Left hindlimb (tissue), 1 donor: ENCODE measurements at places on chromosomes 5 and 9.

GRCh38 chr5:160747559-160747958 is 104.5 kb downstream of the ATP10B start:
- DNase-seq, result no peak

GRCh38 chr5:133332439-133333024 is 279.8 kb downstream of the FSTL4 start:
- DNase-seq, result no peak

DNA sequence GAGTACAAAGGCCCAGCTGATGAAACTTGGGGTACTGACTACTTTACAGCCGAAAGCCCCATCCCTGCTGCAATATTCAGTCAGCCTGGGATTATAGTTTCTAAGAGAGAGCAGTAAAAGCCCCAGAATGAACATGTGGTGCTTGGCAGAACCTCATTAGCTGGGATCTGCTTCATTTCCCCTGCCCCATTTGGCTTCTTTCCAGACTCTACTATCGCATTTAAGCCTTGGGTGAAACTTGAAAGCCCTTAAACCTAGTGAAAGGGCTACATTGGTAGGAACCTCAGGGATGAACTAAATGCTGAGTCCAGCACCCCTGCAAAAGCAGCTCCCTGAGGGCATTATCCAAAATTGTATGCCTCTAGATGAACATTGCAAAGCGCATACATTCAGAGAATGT is 631.1 kb downstream of the ACTL7B start:
- DNase-seq, result no peak

DNA sequence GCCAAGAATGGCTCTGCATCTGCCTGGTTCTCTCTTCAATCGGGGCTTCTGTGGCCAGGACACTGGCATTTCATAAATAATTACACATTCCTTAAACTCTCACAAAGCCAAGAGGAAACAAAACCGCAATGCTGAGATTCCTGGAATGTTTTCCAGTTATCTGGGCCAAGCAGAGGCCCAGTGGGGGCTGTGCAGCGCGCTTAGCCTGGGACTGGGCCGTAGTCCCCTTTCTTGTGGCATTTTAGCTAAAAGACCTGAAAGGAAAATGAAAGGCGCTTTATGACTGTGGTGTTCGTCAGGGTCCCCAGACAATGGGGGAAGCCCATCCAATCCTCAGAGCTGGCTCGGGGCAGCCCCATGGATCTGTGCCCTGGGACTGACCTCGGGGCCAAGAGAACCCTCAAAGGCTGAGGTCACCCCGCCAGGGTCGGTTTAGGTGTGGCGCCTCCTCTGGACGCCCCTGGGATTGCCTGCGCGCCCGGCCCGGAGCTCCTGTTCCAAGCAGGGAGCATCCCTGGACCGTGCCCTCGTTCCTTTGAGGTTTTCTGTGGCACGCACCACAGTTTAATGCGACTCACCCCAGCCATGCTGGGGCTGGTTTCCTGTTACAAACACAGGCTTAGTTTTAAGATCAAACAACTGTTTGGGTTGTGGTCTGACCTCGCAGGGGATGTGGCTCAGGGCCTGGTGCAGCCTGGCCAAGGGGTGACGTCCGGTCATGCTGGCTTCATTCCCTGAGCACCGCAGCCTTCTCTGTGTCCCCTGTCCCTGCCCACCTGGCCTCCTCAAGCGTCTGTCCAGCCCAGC is 51.5 kb upstream of the NKD2 start:
- peak; percentile 85 for DNase-seq

DNA sequence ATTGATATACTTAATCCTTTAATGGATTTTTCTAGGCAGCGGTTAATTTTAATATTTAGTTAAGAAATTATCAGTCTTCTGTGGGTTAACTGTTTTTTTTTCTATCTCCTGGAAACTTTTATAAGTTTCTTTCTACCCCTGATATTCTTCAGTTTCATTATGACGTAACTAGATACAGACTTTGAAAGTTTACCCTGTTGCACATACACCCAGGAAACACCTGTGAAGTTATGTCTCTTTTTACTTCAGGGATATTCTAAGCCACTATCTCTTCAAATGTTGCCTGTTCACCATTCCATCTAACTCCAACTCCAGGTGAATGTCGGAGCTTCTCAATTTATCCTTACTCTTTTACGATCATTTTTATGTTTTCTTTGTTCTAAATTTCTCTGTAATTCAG is 329.0 kb downstream of the ICE1 start:
- no peak for DNase-seq

DNA sequence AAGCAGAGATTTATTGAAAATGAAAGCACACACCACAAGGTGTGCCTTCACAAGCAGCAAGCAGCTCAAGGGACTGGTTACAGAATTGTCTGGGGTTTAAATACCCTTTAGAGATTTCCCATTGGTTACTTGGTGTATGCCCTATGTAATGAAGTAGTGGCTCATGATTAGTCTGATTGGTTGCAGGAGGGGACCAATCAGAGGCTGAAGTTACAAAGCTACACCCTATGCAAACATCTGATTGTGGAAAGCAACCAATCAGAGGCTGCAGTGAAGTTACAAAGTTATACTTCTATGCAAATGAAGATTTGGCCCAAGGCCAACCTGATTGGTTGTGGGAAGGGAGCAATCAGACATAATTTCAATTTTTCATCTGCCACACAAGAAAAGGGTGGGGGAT is 119.9 kb downstream of the C9orf152 start:
- DNase-seq, result no peak

GRCh38 chr5:93385655-93386054 is 195.4 kb downstream of the NR2F1-AS1 start:
- no peak for DNase-seq

- DNase-seq, result no peak
These were observed 87.2 kb downstream of the TLE4 start for GRCh38 chr9:79658926-79659325.

DNA sequence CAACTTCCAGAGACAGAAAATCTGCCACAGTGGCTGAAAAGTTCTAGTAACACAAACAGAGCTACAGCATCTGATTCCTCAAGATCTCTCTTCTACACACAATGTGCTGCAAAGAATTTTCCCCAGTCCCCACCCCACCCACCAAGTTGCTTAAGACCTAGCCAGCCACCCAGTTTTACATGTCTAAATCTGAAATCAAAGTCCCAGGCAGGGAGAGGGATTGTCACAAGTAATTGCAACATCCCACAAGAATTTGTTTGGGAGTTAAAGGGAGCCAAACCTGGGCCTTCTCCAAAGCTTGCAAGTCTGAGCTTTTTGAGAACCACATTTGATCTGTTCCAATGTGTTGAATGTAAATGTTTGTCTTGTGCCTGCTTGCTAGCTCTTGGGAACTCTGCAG is 15.5 kb downstream of the IGIP start:
- DNase-seq, result no peak

DNA sequence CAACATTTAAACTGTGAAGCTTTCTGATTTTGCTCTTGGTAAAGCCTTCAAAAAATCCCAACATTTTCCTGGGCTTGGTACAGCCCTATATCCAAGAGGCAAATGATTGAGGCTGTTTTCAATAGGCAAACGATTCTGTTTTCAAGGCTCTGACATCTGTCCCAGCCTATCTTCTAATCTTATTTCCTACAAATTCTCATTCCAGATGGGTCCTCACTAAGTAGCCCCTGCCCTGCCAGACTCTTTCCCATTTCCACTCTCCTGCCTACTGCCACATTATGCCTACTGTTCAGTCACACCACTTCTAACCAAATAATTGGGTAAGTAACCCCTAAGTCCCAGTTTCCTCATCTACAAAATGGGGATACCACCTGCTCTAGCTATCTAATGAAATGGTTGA is 3.5 kb downstream of the GBA2 start:
- DNase-seq, result no peak

GRCh38 chr5:90941002-90941720 is 382.6 kb downstream of the ADGRV1 start:
- no peak for DNase-seq

- DNase-seq, result no peak
These were observed 323.9 kb downstream of the NNT start for GRCh38 chr5:43926923-43927322.

DNA sequence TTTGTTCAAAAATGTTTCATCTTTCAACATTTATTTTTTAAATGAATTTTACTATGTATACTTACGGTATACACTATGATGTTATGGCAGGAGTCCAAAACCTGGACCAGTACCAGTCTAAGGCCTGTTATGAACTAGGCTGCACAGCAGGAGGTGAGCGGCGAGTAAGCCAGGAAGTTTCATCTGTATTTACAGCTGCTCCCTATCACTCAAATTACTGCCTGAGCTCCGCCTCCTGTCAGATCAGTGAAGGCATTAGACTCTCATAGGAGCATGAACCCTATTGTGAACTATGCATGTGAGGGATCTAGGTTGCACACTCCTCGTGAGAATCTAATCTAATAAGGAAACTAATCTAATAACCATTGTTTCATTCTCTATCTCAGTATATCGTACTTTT is 715.5 kb upstream of the PTPRD start:
- DNase-seq, result no peak

- no peak for DNase-seq
These were observed 536.1 kb downstream of the CAAP1 start for GRCh38 chr9:26356491-26356890.

GRCh38 chr9:132632413-132633129 is 37.2 kb downstream of the DDX31 start:
- no peak for DNase-seq

DNA sequence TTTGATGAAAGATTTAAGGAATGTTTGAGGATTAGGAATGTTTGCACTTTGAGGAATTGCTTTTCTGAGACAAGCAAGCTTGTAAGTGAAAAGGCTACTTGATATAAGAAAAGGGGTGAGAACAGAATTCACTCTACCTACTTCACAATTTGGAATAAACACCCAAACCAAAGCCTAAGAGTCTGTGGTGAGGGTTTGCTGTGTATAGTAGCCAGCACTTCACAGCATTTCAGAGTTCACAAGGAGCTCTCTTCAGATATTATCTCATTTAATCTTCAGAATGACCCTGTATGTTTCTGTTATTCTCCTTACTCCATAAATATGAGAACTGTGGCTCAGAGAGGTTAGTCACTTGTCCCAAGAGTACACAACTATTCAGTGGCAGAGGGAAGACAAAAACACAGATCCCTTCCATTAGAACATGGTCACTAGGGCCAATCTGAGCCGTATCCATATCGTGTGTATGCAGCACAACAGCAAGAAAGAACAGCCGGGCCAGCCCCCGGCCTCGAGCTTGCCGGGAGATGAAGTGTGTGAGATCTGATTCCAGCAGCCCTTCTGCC is 92.4 kb downstream of the FRMD3 start:
- no peak for DNase-seq
